ENCODE measurements at places on chromosomes 4 and X.

DNA sequence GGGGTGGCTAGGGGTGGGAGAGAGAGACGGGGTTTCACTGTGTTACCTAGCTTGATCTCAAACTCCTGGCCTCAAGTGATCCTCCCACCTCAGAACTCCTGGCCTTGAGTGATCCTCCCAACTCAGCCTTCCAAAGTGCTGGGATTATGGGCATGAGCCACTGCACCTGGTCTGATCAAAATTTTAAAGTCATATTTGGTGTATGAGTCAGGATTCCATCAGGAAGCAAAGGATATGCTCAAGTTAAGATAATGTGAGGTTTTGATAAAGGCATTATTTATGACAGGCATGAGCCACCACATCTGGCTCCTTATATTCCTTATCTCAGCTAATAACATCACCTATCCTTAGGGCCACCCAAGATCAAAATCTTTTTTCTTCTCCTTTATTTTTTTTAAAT is 182.0 kb downstream of the SLC4A4 start:
- DNase-seq = no peak

- DNase-seq = no peak
Observed at GRCh38 chr4:57131849-57132742, 21.9 kb upstream of the IGFBP7 start.

GRCh38 chr4:14053291-14053690 is 425.8 kb upstream of the BOD1L1 start:
- DNase-seq = no peak

GRCh38 chrX:8868906-8869305 is 67.7 kb upstream of the FAM9A start:
- DNase-seq = no peak

DNA sequence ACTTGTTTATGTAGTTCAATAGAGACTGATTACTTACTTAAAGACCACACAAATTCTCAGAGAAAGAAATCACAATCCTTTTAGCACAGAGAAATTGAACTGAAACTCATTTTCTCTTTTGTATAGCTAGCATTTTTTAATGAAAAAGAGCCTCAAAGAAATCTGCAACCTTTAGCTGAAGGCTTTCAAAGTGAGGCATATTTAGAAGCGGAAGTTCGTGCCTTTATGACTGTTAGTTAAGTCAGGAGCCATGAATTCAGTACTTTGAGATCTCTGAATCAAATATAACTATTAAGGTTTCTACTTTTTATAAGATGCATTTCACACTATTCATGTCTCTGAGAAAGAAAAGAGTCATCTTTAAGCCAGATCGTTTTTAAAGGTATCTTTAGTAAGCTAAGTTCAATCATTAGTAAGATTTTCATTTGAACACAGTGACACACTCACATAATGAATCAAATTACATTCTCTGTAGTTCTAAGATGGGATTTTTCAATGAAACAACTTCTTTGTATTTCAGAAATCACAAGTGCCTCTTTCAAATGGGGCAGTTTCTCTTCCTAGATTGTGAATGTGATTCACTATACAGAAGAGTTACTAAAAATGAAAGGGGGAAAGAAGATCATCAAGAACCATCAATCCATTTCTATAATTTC is 61.4 kb downstream of the SMARCA1 start:
- no peak for DNase-seq

GRCh38 chrX:39201305-39201990 is 400.2 kb downstream of the MID1IP1 start:
- no peak for DNase-seq

DNA sequence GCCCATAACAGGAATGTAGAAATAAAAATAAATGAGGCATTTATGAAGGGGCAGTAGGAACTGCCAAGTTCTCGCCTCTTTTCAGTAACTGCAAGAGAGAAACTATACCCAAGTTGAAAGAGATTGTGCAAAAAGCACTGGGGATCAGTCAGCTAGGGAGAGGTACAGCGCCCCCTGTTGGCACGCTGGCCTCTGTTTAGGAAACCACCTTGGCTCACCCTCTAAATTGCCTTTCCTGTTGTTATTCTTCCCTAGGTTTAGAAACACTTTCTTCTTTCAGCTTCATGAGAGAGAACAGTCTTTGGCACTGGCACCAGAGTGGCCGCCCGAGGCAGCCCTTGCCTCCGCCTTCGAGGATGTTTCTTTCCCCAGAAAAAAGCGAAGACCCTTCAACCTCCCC is 348.5 kb downstream of the MID1IP1 start:
- no peak for DNase-seq

DNA sequence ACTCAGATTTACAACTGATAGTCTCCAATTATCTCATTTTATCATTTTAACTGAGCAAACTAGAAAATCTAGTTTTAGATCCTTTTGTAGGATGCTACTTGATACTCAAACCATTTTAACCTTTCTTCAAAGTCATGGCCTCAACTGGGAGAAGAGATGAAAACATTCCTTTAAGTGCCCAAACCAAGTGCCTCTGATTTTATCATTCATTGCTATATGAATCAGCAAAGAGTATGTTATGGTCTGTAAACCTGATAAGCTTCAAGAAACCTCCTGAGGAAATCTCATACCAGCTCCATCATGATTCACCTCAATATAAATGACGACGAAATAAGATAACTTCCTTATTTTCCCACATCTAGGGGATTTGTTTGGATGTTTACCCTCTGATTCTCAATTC is 119.9 kb downstream of the FAM13A start:
- DNase-seq = no peak

DNA sequence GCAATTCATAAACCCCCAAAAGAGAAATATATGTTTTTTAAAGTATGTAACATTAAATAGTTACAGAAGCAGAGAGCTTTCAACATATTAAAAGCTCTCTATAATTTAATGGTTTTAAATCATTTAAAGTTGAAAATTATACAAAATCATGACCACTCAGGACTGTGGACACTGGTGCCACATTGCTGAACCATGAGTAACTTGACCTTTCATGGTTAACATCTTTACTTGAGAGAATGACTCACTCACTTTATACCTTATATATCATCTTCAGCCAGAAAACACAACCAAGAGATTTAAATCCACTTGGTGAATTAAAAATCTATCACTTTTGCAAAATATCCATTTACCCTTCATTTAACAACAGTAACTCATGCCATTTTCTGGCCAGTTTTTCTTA is 584.3 kb upstream of the SMIM31 start:
- DNase-seq = no peak

DNA sequence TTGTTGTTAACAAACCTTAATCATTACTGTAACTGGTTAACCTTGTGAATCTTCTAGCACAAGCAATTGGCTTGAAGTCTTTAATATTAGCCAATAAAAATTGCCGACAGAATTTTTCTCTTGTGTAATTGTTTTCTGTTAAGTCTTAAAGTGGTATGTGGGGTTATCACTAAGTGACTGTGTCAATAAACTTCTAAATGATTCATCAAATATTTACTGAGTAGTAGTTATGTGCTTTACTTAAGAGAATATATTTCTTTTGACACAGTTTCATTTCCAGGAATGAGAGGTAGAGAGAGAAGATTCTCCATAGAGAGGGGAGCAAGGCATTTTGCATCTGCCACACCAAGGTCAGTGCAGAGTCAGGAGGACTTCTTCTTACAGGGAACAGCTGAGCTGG is 2361.6 kb upstream of the AGA start:
- DNase-seq = no peak

DNA sequence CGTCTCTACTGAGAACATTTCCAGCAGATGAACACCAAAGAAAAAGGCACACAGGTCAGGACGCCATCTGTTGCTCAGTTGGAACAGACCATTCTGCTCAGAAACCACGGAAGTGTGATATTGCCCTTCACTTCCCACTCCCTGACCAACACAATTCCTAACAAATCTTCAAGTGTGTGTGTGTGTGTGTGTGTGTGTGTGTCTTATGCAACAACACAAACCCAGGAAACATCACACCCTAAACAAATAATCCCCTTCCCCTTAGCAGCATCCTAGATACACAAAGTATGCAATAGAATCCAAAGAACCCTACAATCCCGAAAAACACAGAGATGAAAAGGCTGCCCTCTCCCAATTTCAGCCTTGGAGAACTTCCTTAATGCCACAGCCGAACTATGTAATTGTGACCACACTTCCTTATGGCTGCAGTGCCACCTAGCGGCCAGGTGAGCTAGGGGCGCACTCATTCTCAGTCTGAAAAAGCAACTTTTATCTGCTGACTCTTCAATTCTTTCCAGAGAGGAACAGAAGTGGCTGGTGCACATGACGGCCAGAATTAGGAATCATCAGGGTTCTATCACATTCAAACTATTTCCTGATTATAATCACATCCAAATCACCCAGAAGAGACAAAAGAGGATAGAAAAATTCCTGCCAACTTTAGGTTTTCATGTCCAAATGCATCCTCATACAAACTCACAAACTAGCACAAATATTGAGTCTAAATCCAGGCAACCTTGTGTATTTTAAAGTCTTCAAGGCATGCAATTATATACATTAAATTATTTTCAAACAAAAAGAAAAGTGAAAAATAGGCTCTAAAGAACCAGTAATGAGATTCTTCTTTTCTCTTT is 164.9 kb downstream of the DHX15 start:
- DNase-seq = peak; percentile 36

- no peak for DNase-seq
Observed at GRCh38 chr4:105067431-105067830, 79.2 kb upstream of the TET2 start.

DNA sequence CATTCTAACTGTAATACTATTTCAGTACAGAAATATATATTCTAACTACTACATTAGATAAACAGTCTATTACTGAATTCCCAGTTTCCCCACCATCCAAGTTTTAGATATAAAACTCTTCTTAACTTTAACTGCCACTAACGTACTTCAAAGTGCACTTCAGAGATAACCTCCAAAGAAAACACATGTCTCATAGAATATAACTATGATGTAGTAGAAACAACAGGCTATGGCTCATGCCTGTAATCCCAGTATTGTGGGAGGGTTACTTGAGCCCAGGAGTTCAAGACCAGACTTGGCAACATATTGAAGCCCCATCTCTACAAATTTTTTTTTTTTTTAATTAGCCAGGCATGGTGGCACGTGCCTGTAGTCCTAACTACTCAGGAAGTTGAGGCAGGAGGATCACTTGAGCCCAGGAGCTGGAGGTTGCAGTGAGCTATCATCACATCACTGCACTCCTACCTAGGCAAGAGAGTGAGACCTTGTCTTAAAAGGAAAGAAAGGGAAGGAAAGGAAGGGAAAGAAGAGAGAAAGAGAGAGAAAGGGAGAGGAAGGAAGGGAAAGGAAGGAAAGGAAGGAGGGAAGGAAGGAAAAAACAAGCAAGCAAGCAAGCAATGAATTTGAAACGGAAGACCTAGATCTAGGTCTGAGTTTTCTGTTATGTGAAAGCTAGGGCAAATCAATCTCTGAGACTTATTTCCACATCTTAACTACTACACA is 4.8 kb downstream of the HAUS3 start:
- no peak for DNase-seq

DNA sequence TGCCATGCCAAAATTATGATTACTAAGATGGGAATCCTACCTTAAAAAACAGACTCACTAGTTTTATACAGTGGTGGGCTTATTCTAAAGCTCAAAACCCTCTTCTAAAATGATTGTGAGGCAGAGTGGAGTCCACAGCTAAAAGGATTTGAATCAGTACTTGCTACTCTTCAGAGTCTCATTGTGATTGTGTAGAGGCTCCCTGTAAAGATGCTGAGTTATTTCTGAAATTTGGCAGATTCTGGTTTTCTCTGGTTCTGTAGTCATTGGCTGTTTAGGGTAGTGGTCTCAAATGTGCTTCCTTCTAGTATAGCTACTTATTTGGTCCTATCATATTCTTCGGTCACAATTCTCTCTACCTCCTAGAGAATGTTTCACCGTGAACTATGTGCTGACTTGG is 104.1 kb downstream of the FBXW7 start:
- no peak for DNase-seq

GRCh38 chrX:30659421-30659820 is 6.2 kb downstream of the GK start:
- DNase-seq = no peak

GRCh38 chr4:14769993-14770392 is 232.3 kb upstream of the CPEB2 start:
- no peak for DNase-seq

DNA sequence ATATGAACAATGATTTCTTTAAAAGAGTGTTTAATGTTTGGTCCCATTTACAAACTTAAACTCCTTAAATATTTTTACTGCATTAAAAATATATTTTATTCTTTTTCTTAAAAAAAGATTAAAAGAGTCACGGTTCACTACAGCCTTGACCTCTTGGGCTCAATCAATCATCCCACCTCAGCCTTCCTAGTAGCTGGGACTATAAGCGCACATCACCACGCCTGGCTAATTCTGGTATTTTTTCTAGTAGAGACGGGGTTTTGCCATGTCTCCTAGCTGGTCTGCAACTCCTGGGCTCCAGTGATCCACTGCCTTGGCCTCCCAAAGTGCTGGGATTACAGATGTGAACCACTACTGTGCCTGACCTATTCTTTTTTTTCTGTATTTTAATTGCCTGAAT is 104.7 kb upstream of the TLR2 start:
- DNase-seq = no peak

GRCh38 chrX:114532111-114532805 is 51.6 kb upstream of the HTR2C start:
- DNase-seq = no peak

GRCh38 chrX:111035256-111035655 is 60.7 kb upstream of the PAK3 start:
- DNase-seq = no peak

GRCh38 chr4:173436771-173437265 is 37.9 kb upstream of the SCRG1 start:
- no peak for DNase-seq

- no peak for DNase-seq
Observed at GRCh38 chr4:182175788-182176519, 67.2 kb upstream of the TENM3 start.

DNA sequence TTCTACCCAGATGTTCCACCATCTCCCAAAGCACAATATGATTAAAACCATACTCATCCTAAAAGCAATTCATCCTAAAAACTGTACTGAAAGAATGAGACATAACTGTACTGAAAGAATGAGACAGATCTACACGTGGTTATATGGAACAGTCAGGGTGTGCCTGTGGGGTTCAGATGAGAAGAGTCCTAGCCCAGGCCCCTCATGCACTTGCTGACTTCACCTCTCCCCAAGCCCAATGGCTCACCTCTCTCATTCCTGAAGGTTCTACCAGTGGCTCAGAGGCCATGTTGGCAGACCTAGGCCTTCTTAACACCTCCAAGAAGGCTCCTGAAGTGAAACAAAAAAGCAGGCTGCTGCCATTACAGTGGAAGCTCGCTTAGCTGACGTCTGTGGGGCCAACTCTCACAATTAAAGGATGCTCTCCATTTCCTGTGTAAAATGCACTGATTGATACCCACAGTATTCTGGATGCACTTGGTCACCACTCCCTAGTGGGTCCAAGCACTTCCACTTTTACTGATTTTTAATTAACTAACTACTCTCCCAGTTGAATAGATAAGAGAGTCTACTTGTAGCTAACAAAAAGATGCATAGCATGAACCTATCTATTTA is 3.8 kb downstream of the PLAC1 start:
- no peak for DNase-seq

- no peak for DNase-seq
Observed at GRCh38 chr4:111712093-111712677, 433.1 kb upstream of the FAM241A start.

Measured in right renal cortex interstitium (tissue), 3 donors.